ENCODE measurements at places on chromosomes 16 and 17.

DNA sequence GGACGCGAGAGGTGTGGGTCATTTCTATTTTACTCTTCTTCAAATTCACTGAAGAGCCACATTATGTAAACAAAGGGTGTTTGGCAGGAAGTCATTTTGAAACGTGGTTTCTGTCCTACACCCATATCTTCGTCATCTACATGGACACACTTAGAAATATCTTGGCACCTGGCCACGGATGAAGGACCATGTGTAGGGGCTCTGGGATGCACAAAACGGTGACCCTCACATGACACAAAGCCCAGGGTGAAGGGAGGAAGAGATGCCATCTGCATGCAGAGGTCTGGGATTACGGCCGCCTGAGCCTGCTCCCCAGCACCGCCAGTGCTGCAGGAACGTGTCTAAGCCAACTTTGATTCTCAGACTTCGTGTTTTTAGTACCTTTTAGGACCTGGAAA is 130.2 kb upstream of the CHMP6 start:
- peaks cover 76% of the 10 kb centered on the region for H3K36me3 ChIP-seq
- H3K27ac ChIP-seq, result peak overlapping the region; percentile 99
- peak overlapping the region; percentile 37 for H3K4me3 ChIP-seq
- no peaks in the 10 kb centered on the region for H3K27me3 ChIP-seq
- no peak for DNase-seq

DNA sequence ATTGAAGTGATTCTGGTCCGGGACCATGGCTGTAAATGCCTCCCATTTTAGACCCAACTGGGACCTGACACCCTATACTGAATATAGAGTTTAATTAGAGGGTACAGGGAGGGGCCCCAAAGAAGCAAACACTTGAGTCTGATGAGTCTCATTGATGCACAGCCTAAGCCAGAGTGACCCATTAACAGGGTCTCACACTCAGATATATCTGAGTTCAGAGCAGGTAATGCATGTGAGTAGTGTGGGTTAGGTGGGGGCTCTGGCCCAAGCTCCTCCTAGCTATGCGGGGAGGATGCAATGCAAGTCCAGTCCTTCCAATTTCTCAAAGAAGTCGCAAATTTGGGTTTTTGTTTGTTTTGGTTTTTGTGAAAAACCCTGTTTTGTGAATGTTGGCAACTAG is 17.1 kb upstream of the MARCHF10 start:
- peaks cover 1% of the 10 kb centered on the region for H3K4me1 ChIP-seq
- no peak overlapping the region for H3K27ac ChIP-seq
- no peak overlapping the region for H3K4me3 ChIP-seq
- H3K27me3 ChIP-seq, result peaks cover 9% of the 10 kb centered on the region

DNA sequence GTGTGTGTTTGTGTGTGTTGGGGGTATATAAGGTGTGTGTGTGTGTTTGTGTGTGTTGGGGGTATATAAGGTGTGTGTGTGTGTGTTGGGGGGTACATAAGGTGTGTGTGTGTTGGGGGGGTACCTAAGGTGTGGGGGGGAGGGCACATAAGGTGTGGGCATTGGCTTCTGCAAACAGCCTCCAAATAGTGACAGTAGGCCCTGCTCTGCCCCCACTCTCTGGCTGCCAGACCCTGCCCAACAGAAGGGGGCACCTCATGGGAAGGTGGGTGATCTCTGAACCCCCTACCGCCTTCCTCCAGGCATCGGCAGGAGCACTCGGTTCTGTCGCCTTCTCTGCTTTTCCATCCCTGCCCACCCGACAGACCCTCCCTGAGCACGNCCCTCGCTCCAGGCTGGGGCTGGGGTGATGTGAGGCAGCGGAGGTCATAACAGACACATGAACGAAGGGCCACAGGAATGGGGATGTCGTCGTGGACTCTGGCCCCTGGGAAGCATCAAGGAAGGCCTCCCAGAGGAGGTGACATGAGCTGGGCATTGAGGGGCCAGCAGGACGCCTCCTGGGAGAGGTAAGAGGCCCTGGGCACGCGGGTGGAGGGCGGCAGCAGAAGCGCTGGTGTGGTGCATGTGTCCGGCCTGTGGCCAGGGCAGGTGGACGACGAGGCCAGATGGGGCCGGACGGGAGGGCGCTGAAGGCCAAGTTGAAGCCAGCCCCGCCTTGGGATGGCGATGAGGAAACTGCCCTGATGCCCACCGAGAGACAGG is 136.6 kb upstream of the RPH3AL start:
- DNase-seq, result peak; percentile 81
- H3K4me3 ChIP-seq, result peak overlapping the region; percentile 91
- peaks cover 5% of the 10 kb centered on the region for H3K36me3 ChIP-seq
- peaks cover 5% of the 10 kb centered on the region for H3K4me1 ChIP-seq
- peaks cover 20% of the 10 kb centered on the region for H3K27me3 ChIP-seq
- peak overlapping the region; percentile 93 for H3K27ac ChIP-seq

GRCh38 chr16:252366-253337 is 18.0 kb downstream of the FAM234A start:
- H3K27me3 ChIP-seq, result no peaks in the 10 kb centered on the region
- peak overlapping the region; percentile 77 for H3K27ac ChIP-seq
- peak overlapping the region; percentile 51 for H3K4me3 ChIP-seq
- no peaks in the 10 kb centered on the region for H3K36me3 ChIP-seq

DNA sequence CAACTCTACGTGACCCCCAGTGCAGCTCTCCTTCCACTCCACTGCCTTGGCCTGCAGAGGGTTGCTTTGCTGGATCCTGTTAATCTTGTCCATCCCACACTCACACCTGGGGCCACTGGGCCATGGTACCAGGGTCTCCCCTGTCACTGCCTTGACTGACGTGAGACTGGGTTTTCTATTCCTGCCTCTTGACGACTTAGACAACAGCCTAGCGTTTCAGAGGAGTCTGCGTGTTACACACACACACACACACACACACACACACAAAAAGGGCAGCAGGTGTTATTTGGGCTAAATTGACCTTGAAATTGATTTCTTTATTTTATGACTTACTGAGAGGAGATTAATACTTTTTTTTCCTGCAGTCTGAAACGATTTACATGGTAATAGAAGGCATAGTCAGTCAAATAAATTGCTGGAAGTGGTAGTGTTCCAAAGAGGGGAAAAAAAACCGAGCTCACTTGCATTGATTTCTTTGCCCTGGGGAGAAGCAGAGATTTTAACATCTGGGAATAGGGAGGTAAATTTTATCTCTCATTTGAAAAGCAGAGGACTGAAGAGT is 492.3 kb upstream of the EEF2KMT start:
- DNase-seq, result no peak
- H3K4me3 ChIP-seq, result no peak overlapping the region
- H3K36me3 ChIP-seq, result no peaks in the 10 kb centered on the region
- no peaks in the 10 kb centered on the region for H3K4me1 ChIP-seq
- no peak overlapping the region for H3K27ac ChIP-seq

- peaks cover 2% of the 10 kb centered on the region for H3K4me1 ChIP-seq
- H3K36me3 ChIP-seq, result peaks cover 3% of the 10 kb centered on the region
- H3K27ac ChIP-seq, result no peak overlapping the region
- H3K27me3 ChIP-seq, result no peaks in the 10 kb centered on the region
- H3K4me3 ChIP-seq, result no peak overlapping the region
- DNase-seq, result no peak
These were observed 16.2 kb downstream of the ETV4 start for GRCh38 chr17:43529947-43530287.

GRCh38 chr17:9228408-9229159 is 207.3 kb downstream of the NTN1 start:
- H3K4me3 ChIP-seq, result no peak overlapping the region
- DNase-seq, result no peak
- H3K36me3 ChIP-seq, result no peaks in the 10 kb centered on the region
- peaks cover 3% of the 10 kb centered on the region for H3K27me3 ChIP-seq

- peaks cover 14% of the 10 kb centered on the region for H3K27me3 ChIP-seq
- peak overlapping the region; percentile 86 for H3K4me3 ChIP-seq
- H3K4me1 ChIP-seq, result peaks cover 49% of the 10 kb centered on the region
- H3K27ac ChIP-seq, result peak overlapping the region; percentile 96
- peaks cover 17% of the 10 kb centered on the region for H3K36me3 ChIP-seq
These were observed 802 bp upstream of the TOB1 start for GRCh38 chr17:50866950-50867362.

DNA sequence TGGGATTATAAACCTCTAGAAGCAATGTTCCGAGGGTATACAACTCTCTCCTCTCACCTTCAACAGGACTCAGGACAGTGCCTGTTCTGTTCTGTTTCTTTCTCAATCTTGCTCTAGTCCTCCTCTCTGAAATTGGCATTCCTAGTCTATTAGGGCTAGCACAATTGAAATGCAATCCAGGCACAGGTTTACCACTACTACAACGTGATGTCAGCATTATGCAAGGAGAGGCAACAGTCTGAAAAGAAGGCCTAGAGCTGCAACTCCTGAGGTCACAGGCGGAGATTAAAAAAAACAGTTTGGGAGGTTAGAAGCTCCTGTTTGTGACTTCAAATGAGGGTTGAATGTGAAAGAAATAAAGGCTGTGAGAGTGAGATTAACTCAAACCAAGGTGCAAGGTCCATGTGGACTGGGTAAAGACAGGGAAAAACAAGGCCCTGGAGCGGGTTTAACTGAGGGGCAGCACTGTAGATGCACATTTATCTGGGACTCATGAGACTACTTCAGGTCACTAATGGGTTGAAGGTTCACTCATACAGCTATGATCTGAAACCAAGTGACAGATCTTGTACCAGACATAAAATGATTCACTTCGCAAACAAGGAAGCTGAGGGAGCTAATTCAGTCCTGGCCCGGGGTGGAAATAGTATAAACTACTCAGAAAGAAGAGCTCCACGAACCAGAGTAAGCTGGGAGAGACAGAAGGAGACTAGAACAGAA is 16.8 kb downstream of the AMFR start:
- no peak for DNase-seq
- H3K27me3 ChIP-seq, result no peaks in the 10 kb centered on the region
- H3K36me3 ChIP-seq, result peaks cover 24% of the 10 kb centered on the region
- no peak overlapping the region for H3K4me3 ChIP-seq
- no peak overlapping the region for H3K27ac ChIP-seq

DNA sequence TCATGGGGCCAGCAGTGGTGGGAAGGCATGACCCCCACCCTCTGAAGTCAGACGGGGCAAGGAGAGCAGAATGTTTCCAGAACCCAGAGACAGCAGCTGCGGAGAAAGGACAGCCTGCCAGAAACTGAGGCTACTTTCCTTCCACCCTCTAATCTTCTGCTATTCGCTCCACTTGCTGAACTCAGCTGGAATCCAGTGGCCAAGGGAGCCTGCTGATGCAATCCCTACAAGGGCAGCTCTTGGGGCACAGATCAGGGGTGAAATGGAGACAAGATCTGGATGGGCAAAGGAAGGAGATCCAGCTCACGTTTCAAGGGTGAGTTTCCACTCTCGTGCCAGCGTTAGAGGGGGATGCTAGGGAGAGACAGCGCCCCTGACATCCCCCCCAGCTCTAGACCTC is 479.1 kb downstream of the SLC39A11 start:
- H3K36me3 ChIP-seq, result peaks cover 2% of the 10 kb centered on the region
- no peak overlapping the region for H3K27ac ChIP-seq
- DNase-seq, result no peak
- peaks cover 58% of the 10 kb centered on the region for H3K27me3 ChIP-seq

DNA sequence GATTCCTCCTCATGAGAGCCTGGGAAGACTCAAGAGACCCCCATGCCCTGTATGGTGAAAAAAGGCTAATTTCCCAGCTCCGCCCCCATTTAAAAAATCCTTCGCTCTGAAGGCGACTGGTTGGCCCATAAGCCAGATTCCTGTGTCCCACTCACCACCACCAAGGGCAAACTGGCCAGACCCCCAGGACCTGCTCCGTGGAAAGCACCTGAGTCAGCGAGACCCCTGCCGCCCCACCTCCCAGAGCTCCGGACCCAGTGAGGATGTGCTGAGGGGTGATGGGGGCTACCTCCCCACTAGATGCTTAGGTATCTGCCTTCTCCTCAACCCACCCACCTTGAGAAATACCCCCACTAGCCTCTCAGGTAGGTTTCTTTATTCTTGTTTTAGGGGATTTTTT is 42.2 kb downstream of the RBFOX3 start:
- peaks cover 2% of the 10 kb centered on the region for H3K27me3 ChIP-seq
- H3K4me3 ChIP-seq, result no peak overlapping the region
- no peaks in the 10 kb centered on the region for H3K36me3 ChIP-seq
- no peak for DNase-seq
- no peaks in the 10 kb centered on the region for H3K4me1 ChIP-seq

- no peak overlapping the region for H3K27ac ChIP-seq
- H3K4me1 ChIP-seq, result no peaks in the 10 kb centered on the region
- peaks cover 43% of the 10 kb centered on the region for H3K36me3 ChIP-seq
- H3K27me3 ChIP-seq, result no peaks in the 10 kb centered on the region
- no peak overlapping the region for H3K4me3 ChIP-seq
These were observed 7.4 kb upstream of the PSMC3IP start for GRCh38 chr17:42584880-42585279.

GRCh38 chr16:65667011-65667578 is 545.2 kb upstream of the CDH11 start:
- no peaks in the 10 kb centered on the region for H3K27me3 ChIP-seq
- H3K36me3 ChIP-seq, result no peaks in the 10 kb centered on the region
- H3K4me3 ChIP-seq, result no peak overlapping the region
- no peak for DNase-seq

GRCh38 chr17:77604301-77604972 is 354.1 kb upstream of the TNRC6C start:
- H3K27me3 ChIP-seq, result peaks cover 30% of the 10 kb centered on the region
- H3K4me1 ChIP-seq, result peaks cover 5% of the 10 kb centered on the region
- no peak overlapping the region for H3K27ac ChIP-seq
- H3K36me3 ChIP-seq, result no peaks in the 10 kb centered on the region
- no peak for DNase-seq

GRCh38 chr16:84617041-84617790 is 662 bp downstream of the COTL1 start:
- H3K27me3 ChIP-seq, result peaks cover 13% of the 10 kb centered on the region
- H3K4me3 ChIP-seq, result peak overlapping the region; percentile 96
- H3K27ac ChIP-seq, result peak overlapping the region; percentile 87
- H3K4me1 ChIP-seq, result peaks cover 44% of the 10 kb centered on the region

- peaks cover 5% of the 10 kb centered on the region for H3K27me3 ChIP-seq
- H3K27ac ChIP-seq, result no peak overlapping the region
- no peak overlapping the region for H3K4me3 ChIP-seq
- no peaks in the 10 kb centered on the region for H3K36me3 ChIP-seq
- H3K4me1 ChIP-seq, result peaks cover 7% of the 10 kb centered on the region
- no peak for DNase-seq
These were observed 56.1 kb downstream of the IGF2BP1 start for GRCh38 chr17:49053171-49053829.

DNA sequence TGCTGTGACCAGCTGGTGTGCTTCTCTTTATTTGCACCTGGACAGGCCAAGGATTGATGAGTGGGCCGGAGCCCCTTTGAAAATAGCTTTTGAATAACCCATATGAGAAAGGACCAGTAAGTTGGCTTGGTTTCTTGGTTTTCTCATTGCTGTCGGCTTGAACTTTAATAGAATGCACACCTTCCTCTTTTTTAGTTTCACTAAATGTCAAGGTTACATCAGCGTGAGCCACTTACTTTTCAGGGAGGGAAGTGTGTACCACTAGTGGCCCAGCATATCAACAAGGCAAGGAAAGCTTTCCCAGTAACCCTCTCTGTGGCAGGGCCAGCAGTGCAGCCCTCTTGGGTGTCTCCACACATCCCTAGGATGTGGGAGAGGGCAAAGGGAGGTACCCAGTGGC is 433.3 kb downstream of the CA10 start:
- no peak for DNase-seq
- H3K4me3 ChIP-seq, result no peak overlapping the region
- H3K4me1 ChIP-seq, result no peaks in the 10 kb centered on the region
- no peaks in the 10 kb centered on the region for H3K27me3 ChIP-seq
- no peaks in the 10 kb centered on the region for H3K36me3 ChIP-seq
- H3K27ac ChIP-seq, result no peak overlapping the region
